ENCODE measurements at places on chromosomes 6 and 20.

GRCh38 chr20:33622705-33623365, 39.3 kb upstream of the C20orf144 start:
- no peak for DNase-seq

DNA sequence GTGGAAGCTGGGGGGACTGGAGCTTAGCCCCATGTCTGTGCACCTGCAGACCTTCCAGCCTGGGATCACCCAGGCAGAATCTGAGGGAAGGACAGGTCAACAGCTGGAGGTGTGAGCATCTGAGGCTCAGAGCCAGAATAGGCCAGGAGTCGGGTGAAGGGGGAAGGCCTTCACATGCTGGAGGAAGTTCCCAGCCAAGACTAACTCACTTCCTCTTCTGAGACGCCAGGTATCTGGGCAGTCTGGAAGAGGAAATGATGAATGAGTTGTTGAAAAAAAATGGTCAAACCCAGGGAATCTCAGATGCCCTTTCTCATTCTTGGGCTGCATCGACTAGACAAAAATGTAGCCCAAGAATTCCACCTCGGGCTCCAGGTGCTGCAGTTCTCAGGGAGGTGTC, 73.6 kb upstream of the TIAM2 start:
- no peak for DNase-seq

GRCh38 chr6:136717716-136717990, 74.6 kb downstream of the MAP3K5 start:
- DNase-seq, result no peak

GRCh38 chr20:9211016-9211760, 142.3 kb downstream of the PLCB4 start:
- no peak for DNase-seq

GRCh38 chr6:84597238-84597875, 167.0 kb downstream of the TBX18 start:
- no peak for DNase-seq

DNA sequence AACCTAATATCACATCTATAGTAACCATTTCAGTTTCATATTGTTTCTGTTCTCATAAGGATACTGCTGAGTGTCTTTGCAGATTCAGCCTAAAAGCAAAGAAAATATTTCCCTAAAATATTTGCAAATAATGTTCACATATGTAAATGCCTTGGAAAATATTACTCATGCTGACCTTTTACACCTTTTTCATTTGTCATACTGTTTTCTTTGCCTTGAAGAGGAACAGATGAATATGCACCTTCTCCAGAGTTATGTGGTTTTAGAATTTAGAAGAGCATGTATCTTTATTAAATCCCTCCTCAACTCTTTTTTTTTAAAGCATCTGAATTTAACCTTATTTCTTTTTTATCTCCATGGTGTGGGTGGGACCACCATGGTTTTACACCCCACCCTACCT, 32.5 kb downstream of the NDUFAF5 start:
- no peak for DNase-seq

DNA sequence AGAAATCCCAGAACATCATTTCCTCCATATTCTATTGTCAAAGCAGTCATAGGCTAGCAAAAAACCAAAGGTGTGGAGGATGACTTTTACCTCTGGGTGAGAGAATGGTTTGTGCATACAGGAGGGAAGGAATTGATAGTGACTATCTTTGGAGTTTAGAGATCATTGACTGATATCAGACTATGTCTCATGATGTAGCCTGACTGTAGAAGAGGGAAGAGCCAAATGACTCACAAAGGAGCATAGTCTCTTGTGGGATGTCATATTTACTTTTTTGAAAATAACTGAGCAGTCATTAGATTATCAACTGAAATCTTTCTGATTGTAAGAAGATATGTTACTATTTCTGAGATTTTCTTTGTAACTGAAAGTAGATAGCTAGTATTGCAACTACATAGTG, 158.5 kb downstream of the FLRT3 start:
- no peak for DNase-seq

- DNase-seq, result no peak
Measured at GRCh38 chr20:5074232-5074674, 45.5 kb downstream of the PCNA start.

GRCh38 chr6:35754452-35755277, 17.8 kb downstream of the ARMC12 start:
- DNase-seq, result peak; percentile 56

Measured in NCI-H345 (cell line).